ENCODE measurements at places on chromosomes 5 and 9.

GRCh38 chr9:89715881-89716280 is 111.1 kb downstream of the GADD45G start:
- no peak for DNase-seq

- DNase-seq, result no peak
Measured at GRCh38 chr9:137516144-137516917, 33.9 kb downstream of the PNPLA7 start.

DNA sequence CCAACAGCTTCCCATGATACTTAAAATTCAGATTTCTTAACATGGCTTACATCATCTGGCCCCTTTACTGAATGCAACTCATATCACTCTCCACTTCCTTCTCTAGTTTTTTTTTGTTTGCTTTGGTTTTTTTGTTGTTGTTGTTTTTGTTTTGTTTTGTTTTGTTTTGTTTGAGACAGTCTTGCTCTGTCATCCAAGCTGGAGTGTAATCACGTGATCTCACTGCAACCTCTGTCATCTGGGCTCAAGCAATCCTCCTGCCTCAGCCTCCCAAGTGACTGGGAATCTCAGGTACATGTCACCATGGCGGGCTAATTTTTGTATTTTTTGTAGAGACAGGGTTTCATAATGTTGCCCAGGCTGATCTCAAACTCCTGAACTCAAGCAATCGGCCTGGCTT is 41.4 kb downstream of the CPLANE1 start:
- no peak for DNase-seq

GRCh38 chr5:146441896-146442295 is 5.2 kb upstream of the TCERG1 start:
- no peak for DNase-seq

GRCh38 chr9:88106492-88106891 is 31.8 kb downstream of the SPATA31C2 start:
- DNase-seq, result no peak

- DNase-seq, result no peak
Measured at GRCh38 chr5:101045689-101046088, 142.6 kb upstream of the ST8SIA4 start.

- no peak for DNase-seq
Measured at GRCh38 chr9:83220730-83221129, 157.8 kb upstream of the RASEF start.

DNA sequence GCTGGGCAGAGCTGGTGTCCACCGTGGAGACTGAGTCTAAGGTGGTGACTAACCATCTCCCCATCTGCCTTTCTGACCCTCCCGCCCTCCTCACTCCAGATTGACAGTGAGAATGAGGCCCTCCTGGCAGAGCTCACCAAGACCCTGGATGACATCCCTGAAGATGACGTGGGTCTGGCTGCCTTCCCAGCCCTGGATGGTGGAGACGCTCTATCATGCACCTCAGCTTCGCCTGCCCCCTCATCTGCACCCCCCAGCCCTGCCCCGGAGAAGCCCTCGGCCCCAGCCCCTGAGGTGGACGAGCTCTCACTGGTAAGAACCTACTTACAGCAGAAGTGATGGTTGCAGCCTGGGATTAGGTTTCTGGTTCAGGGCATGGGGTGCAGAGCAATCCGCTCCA is 96.5 kb downstream of the PPARGC1B start:
- DNase-seq, result no peak

GRCh38 chr9:120579139-120580050 is 572 bp downstream of the CDK5RAP2 start:
- DNase-seq, result no peak

- no peak for DNase-seq
Measured at GRCh38 chr5:145495741-145496140, 339.4 kb downstream of the PRELID2 start.

- no peak for DNase-seq
Measured at GRCh38 chr5:34858790-34859189, 19.8 kb downstream of the TTC23L start.

DNA sequence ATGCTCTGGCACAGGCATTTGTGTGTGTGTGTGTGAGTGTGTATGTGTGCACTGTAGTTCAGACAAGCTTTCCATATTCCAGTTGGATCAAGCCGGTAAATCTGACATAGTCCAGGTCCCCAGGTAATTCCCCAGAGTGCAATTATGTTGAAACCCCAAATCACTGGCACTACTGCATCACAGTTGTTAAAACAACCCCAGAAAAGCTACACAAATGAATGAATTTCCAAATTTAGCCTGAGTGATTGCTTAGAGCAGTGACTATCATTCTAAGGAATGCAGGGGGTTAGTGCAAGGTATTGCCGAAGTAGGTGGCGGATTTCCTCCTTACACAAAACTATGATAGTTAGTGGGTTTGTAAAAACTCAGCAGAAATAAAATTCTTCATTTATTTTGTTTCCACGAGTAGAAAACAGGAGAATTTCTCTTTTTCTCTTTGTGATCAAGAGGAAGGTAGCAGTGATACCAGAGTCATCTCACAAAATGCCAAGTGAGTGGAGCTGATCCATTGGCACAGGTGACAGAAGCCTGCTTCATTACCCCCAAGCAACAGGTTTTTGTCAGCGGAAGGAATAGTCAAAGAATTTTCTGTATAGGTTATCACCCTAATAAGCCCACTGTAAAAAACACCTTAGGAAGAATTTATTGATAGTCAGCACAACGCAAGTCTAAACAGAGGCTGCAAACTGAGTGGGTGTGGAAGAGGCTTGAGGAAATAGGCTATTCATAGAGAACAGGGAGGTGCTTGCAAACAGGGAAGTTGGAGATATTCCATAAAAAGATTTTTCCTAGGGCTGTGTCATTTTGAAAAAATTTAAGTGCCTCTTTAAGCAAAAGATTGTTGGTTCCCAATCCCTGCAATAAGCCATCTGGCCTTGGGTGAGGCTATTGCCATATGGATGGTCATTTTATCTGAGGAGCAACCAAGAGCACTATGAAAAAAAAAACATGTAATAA is 385.1 kb downstream of the CHSY3 start:
- DNase-seq, result no peak

DNA sequence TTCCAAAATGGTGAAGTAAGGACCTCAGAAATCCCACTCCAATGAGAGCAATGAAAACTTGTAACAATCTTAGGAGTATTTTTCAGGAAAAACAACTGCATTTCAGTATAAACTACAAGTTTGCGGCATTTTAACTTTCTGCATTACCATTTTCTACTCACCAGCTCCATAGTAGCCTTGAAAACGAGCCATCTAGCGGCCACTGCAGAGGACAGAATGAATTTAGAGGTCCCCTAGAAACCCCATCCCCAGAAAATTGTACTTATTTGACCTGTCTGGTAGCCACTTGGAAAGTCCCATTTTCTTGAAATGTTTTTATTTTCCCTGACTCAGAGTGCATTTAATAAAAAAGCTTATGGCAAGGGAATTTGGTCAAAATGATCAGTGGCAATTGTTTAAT is 205.4 kb upstream of the ITGA1 start:
- DNase-seq, result no peak

GRCh38 chr9:116501871-116502270 is 185.2 kb upstream of the TRIM32 start:
- DNase-seq, result no peak

DNA sequence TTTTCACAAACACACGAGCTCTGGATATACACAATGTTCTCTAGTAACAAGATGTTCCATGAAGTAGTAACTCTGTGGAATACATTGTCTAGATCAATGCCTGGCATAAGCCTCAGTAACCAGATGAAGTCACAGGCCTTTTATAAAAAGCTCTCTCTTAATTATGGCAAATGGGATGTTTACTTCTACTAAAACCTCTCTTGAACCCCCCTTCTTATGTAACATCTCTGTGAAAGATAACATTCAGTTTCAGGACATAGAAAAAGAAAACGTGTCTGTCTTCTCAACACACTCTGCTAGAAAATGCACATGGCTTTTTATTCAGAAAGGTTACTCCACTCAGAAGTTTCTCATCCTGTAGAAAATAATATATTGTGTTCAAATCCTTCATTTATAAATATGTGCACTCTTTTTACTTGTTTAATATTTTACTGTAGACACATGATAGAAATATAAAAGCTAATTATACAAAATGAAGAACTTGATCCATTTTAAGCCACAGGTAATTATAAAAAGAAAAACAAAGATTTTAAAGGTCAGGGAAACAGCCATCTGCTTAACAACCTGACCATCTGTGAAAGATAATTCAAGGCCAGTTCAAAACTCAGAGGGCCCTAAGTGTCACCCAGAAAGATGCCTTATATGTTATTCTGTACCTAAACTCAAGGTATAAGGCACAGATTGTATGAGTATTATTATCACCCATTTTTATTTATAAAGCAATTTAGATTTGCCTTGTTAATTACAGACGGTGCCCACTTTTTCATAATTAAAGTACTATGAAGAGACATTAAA is 812.0 kb downstream of the CDH18 start:
- peak; percentile 60 for DNase-seq

- DNase-seq, result peak; percentile 95
Measured at GRCh38 chr5:34474573-34475021, 181.5 kb upstream of the RAI14 start.

GRCh38 chr5:142600611-142601358 is 85.1 kb downstream of the FGF1 start:
- peak; percentile 17 for DNase-seq

DNA sequence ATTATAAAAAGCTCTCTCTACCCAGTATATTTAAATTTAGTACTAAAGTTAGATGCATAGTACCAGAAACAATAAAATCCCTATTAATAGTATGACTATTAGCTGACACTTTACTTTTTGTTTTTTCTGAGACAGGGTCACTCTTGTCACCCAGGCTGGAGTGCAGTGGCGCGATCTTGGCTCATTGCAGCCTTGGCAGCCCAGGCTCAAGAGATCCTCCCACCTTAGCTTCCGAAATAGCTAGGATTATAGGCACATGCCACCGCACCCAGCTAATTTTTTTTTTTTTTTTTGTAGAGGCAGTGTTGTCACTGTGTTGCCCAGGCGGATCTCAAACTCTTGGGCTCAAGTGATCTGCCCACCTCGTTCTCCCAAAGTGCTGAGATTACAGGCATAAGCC is 8.0 kb downstream of the CCNG1 start:
- no peak for DNase-seq

DNA sequence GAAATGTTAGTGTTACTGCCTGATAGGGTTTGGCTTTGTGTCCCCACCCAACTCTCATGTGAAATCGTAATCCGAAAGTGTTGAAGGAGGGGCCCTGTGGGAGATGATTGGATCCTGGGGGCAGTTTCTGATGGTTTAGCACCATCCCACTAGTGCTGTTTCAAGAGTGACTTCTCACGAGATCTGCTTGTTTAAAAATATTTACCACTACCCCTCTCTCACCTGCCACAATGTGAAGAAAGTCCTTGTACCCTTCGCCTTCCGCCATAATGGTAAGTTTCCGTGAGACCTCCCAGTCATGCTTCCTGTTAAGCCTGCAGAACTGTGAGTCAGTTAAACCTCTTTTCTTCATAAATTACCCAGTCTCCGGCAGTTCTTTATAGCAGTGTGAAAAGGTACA is 2.6 kb upstream of the RFX3 start:
- peak; percentile 79 for DNase-seq

DNA sequence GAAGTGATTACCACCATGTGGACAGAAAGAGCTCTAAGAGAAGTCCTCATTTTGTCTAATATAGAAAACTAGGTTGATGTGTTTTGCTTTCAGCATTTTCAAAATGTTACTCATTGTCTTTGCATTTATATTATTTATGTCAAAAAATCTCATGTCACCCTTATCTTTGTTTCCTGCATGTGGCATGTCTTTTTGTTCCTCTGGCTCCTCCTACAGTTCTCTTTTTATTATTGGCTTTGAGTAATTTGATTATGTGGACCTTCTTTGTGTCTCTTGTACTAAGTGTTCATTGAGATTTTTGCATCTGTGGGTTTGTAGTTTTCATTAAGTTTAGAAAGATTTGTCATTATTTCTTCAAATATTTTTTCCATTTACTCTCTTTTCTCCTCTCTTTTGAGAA is 58.8 kb downstream of the GNG10 start:
- DNase-seq, result no peak

- DNase-seq, result no peak
Measured at GRCh38 chr9:95754533-95755420, 120.7 kb upstream of the ERCC6L2 start.
